Cortex of kidney (tissue), 1 donor: ENCODE measurements at places on chromosomes 2 and 18.

DNA sequence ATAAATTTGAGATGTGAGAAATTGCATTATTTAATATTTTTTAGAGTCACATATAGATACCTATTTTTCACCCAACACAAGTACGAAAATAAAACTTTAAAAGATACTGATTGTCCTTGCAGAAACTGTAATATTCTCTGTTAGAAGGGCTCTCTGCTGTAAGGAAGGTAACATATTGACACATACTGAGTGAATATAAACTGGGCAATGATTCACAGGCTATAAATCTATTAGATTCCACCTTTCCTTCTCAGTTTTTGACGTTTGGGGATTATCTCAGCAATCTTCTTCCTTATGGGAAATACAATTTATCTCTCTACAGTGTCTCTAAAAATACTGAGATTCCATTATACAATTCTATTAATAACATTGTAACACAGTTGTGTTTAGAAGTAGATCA, 229.1 kb upstream of the MAP2 start:
- no peak for DNase-seq

DNA sequence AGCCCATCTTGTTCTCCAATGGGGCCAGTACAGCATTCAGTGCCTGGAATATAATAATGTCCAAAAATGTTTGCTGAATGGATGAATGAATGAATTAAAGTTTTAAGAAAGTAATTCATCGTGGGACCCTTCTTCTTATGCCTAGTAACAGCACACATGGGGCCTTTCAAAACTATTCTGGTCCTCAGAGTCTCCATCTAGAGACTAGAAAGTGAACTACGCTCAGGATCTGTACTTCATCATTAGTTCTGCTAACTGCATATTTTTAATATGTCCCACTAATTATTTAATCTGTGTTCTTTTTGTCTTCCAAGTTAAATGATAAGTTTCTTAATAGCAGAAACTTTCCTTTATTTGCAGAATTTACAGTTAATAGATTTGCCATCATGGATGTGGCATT, 172.5 kb downstream of the SMAD2 start:
- no peak for DNase-seq

DNA sequence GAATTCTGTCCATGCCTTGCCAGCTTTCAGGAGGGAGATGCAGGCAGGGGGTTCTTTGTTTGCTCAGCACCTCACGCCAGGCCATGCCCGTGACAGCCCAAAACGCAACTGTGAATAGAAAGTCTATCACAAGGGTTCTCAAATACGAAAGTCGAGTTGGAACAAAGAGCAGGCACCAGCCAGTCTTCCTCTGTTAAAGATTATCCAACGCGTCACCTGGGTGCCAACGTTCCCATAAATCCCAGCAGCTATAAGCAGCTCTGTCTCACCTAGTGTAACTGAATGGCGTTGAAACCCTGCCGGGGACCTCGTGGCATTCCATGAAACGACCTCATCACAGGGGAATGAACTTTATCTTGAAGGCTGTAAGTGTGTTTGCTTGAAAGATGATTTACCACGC, 84.8 kb upstream of the GATA6 start:
- DNase-seq: no peak

- DNase-seq: no peak
Observed at GRCh38 chr2:20471902-20472559, 25.2 kb downstream of the RHOB start.

DNA sequence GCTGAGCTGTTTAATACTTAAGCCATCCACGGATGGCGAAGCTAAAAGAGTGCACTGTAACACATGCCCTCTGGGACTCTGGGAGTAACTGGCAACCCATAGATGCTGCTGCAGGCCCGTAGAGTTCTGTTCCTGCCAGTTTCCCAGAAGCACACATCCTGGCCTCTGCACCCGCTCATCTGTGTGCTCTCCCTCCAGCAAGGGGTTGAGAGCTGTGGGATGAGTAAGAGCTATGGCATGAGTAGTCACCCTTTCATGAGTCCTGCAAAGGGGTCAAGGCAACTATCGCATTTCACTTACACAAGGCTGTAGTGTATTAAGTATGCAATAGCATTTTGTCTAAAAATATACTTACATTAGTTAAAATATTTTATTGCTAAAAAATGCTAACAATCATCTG, 1341.8 kb upstream of the NXPH2 start:
- no peak for DNase-seq

DNA sequence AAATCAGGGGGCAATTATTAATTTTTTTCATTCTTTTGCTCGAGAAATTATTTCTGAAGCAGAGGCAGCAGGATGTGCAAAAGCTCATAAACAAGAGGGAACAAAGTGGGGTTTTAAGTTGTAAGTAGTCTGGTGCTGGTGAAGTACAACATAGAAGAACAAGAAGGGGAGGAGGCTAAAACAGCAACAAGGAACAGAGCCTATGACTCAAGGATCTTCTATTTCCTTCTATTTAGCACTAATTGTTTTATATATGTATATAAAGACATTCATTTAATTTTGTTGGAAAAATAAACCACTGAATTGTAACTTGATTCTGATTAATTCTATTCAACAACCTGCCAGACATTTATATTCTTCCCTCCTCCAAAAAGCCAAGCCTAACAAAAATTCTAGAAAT, 35.0 kb downstream of the YES1 start:
- no peak for DNase-seq

- DNase-seq: no peak
Observed at GRCh38 chr2:156340804-156341451, 8.4 kb upstream of the NR4A2 start.

GRCh38 chr18:38648179-38648578, 1082.6 kb upstream of the CELF4 start:
- no peak for DNase-seq

GRCh38 chr2:160910681-160911080, 249.5 kb upstream of the TANK start:
- DNase-seq: no peak

DNA sequence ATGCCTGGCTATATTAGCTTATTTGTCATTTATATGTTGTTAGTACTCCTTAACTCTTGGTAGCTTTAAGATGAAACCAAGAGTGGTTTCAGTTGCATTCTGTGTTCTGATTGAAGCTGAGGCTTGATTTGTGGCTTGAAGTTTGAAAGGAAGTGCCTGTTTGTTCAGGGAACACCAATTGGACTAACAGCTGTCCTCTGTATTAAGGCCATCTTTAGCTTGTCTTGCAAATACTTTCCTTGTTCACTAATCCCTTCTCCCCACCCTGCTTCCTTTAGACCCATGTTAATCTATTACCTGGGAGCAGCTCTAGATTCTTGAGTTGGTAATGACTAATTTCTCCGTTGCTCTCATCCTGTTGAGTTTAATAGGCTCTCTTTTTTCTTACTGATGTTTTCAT, 13.4 kb downstream of the ITGA6 start:
- DNase-seq: no peak

- no peak for DNase-seq
Observed at GRCh38 chr2:98559581-98559980, 48.7 kb downstream of the COA5 start.

- no peak for DNase-seq
Observed at GRCh38 chr2:26457251-26457666, 20.7 kb downstream of the OTOF start.

- DNase-seq: no peak
Observed at GRCh38 chr2:172307800-172308199, 119.6 kb upstream of the ITGA6 start.

DNA sequence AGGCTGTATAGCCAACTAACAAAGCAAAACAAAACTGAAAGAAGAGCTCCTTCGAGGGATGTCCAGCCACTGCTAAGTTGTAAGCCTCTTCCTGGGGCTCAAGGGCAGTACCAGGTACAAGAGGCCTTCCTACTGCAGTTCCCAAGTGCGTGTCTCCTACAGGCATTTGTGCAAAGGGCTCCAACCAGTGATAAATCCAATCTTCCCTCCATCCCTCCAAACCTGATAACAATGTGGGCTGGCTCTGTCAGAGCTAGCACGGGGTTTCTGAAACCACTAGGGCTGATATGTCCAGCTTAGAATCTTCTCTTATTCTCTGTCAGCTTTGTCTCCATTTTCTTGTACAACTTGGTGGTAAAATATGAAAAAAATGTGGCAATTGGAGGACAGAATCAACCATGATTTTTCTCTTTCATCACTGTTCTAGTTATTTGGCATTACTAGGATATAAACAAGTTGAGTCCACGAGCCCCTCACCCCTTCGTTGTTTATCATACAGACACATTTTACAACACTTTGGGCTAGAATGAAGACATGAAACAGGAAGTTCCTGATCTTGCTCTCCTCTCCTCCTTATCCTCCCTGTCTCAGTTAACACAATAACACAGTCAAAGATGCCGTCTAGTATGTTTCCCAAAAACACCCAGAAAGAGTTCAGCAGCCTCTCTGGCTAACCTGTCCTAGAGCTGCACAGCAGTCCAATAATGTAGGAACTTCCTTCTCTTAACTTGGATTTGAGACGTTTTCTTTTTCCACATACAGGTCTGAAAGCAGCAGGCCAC, 35.4 kb upstream of the WIPF1 start:
- DNase-seq: no peak

- DNase-seq: no peak
Observed at GRCh38 chr18:28855524-28855923, 678.6 kb upstream of the CDH2 start.

- DNase-seq: no peak
Observed at GRCh38 chr2:102084651-102085050, 57.9 kb upstream of the IL1R1 start.

DNA sequence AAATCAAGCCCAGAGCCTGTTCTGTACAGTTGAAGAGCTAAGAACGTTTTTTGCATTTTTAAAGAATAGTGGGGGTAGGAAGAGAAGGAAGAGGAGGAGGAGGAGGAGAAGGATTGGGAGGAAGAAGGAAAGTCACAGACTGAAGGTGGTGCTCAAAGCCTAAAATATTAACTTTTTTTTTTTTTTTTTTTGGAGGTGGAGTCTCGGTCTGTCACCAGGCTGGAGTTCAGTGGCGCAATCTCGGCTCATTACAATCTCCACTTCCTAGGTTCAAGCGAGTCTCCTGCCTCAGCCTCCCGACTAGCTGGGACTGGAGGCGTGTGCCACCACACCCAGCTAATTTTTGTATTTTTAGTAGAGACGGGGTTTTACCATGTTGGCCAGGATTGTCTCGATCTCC, 18.3 kb upstream of the KLHL29 start:
- DNase-seq: no peak
